ENCODE measurements at places on chromosomes 11 and 22.
A peak's percentile ranks its signal among the peaks of the same experiment; 100 is the strongest.

GRCh38 chr22:23511627-23512347 lies 68.3 kb downstream of the IGLL1 start:
- DNase-seq, result no peak
- no peaks in the 10 kb centered on the region for H3K4me1 ChIP-seq
- no peaks in the 10 kb centered on the region for H3K36me3 ChIP-seq
- H3K4me3 ChIP-seq, result no peak overlapping the region
- H3K27me3 ChIP-seq, result no peaks in the 10 kb centered on the region
- H3K27ac ChIP-seq, result no peak overlapping the region

GRCh38 chr11:101718402-101718801 lies 134.6 kb upstream of the TRPC6 start:
- no peaks in the 10 kb centered on the region for H3K4me1 ChIP-seq
- H3K27ac ChIP-seq, result no peak overlapping the region
- DNase-seq, result no peak

DNA sequence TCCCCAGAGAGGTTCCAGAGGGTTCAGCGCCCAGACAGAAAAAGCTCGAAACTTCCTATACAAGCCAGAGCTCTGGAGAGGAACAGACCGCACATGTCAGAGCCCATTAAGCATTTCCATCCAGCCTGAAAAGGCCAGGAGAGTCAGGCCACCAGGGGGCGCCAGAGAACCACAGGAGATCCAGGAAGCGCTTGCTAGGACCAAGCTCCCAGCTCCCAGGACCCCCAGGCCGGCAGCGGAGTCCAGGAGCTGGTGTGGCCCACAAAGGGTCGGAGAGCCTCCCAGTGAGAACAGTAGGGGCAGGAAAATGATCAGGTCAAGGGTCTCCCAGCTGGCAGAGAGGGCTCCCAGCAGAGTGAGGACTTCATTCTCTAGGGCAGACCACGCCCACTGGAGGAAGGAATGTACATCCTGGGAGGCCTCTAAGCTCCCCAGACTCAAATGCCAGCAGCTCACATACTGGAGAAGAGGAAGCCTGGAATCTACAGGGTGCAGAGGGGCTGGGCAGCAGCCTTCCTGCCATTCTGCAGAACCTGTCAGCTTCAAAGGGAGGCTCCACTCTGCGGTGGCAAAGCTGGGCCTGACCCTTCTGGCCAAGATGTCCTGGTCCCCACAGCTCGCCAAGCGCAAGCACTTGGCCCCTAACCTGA lies 2.1 kb upstream of the MEI1 start:
- no peak overlapping the region for H3K27ac ChIP-seq
- DNase-seq, result peak; percentile 91
- H3K27me3 ChIP-seq, result peaks cover 10% of the 10 kb centered on the region
- peaks cover 16% of the 10 kb centered on the region for H3K4me1 ChIP-seq
- peak overlapping the region; percentile 28 for H3K4me3 ChIP-seq

- H3K27me3 ChIP-seq, result no peaks in the 10 kb centered on the region
- DNase-seq, result no peak
- H3K4me3 ChIP-seq, result no peak overlapping the region
- H3K4me1 ChIP-seq, result no peaks in the 10 kb centered on the region
Measured at GRCh38 chr22:46464701-46465344, 72.6 kb downstream of the CELSR1 start.

GRCh38 chr11:62842171-62842741 lies 2.9 kb upstream of the WDR74 start:
- peaks cover 13% of the 10 kb centered on the region for H3K4me1 ChIP-seq
- H3K36me3 ChIP-seq, result no peaks in the 10 kb centered on the region
- peak overlapping the region; percentile 95 for H3K27ac ChIP-seq
- no peak for DNase-seq
- no peaks in the 10 kb centered on the region for H3K27me3 ChIP-seq

Measured in tibial artery (tissue), 4 donors.